A549 treated with CpdA at 1 μM for 4 hours (cell line): ENCODE measurements at places on chromosomes 7 and 10. TPM values are rescaled to one million over a fixed set of nuclear protein-coding genes. Genes with fewer than 3 reads are reported as not detected.

The ITGA8 gene
- total RNA-seq: not detected in 5 replicates

The TDRD1 gene
- total RNA-seq: not detected in 5 replicates

The RASSF4 gene
- total RNA-seq: 1.1 to 1.7 TPM (median 1.3 TPM) in 5 replicates

The NEUROG3 gene
- not detected in 5 replicates for total RNA-seq

The PRPS1L1 gene
- total RNA-seq: not detected in 5 replicates

The TMEM139 gene
- total RNA-seq: 0.48 to 1.1 TPM (median 1.0 TPM) in 5 replicates

The DLX6 gene
- 0.20 TPM in 1 of 5 replicates, not detected in the others for total RNA-seq
